ENCODE measurements at places on chromosomes 1 and 21.
A peak's percentile ranks its signal among the peaks of the same experiment; 100 is the strongest.

DNA sequence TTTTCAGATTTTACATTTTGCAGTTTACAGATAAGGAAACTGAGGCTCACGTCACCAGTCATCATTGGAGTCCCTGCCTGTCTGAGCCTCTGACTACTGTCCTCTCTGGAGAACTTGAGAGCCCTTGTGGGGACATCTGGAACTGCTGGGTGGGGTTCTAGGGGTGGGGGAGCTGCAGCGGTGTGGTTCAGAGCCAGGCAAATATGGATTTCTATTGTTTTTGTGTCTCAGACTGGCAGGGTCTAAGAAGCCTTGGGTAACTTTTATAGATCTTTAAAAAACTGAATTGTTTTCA, 46.9 kb downstream of the IER5 start:
- DNase-seq, result no peak

DNA sequence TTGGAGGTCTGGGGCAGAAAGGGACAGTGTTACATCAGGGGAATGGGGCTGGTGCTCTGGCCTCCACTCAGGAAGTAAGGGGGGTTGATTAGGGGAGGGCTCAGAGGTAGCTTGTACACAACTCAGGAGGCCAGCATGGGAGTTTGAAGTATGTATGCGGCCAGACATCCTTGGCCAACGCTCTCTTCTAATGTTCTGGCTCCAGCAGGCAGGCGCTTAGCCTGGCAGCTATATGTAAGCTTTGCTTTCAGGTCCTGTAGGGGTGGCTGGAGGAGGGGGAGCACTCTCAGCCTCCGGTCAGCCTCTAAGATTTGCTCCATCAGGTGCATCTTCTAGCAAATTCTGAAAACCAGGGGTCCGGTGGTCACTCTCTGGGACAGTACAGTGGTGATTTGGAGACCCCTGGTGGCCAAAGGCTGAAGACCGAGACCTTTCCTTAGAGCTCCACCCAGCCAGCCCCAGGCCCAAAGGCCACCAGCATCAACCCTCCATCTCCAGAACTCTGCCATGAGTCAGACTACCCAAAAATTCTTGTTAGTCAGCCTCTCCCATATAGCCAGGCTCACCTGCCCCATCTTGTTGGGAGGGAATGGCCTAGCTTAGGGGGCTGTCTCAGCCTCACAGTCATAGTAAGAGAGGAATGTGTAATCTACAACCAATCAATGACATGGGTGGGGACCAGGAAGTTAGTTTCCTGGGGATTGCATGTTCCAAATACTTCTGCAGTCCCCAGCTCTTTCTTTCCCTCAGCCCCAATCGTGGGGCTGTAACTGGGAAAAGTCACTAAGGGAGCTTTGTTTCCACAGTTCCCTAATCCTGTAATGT, 9.7 kb upstream of the COL8A2 start:
- peak; percentile 70 for DNase-seq

- no peak for DNase-seq
Observed at GRCh38 chr1:34778381-34778780, 2.6 kb upstream of the GJB3 start.

DNA sequence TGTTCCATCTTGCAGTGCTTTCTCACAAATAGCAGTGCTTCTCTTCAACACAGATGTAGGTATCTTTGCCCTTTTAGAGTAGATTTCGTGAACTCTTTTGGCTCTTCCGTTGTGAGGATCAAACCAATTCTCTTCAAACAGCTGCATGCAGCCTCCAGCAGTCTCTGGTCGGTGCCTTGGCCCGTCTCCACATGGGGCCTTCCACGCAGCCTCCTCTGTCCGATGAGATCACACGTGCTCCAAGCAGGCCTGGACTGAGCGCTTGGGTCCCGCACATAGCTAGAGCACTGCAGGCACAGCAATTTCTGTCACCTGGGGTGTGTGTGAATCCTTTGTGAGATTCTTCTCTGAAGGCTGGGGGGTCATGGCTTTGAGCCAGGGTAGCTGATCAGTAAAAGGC, 82.8 kb upstream of the KCNE2 start:
- DNase-seq, result no peak

GRCh38 chr1:202710070-202711045, at the start of gene SYT2:
Gene SYT2, minus strand, starts transcription at chr1:202710454. Its CDS starts 104,682 bp downstream, at chr1:202605772.
- peak; percentile 58 for DNase-seq

GRCh38 chr1:2856066-2856390, 54.5 kb upstream of the TTC34 start:
- DNase-seq, result no peak

DNA sequence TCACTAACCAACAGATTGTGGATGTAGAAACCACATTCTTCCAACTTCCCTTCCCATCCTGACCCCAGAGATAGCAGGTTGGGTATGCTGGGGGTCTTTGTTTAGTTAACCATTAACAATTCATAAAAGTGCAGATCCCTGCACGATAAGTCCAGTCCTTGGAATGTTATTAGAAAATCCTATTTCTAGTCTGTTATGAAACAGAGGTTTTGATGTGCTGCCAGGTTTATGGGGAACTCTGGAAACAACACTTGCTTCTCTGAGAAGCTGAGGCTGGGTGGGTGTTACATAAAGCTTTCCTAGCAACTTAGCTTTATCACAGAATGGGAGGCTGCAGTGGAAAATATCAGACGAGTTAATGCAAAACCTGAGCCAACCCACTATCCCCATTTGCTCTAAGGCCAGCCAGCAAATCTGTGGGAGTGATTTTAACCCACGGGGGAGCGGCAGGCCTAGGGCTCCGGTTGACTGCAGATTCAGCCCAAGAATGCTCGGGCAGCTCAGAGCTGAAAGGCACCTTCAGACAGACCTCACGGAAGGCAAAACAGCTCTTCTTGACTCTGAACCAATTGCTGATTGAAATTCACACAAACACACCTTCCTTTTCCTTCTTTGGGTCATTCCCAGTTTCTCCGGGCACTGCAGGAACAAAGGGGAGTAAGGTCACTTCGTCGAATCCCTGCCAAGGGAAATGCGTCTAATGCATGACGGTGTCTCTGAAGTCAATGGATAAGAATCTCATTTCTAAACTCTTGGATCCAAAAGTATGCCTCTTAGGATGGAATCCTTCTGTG, 111.7 kb upstream of the IRF2BP2 start:
- no peak for DNase-seq

- DNase-seq, result no peak
Observed at GRCh38 chr1:36514501-36514900, 31.8 kb upstream of the CSF3R start.

DNA sequence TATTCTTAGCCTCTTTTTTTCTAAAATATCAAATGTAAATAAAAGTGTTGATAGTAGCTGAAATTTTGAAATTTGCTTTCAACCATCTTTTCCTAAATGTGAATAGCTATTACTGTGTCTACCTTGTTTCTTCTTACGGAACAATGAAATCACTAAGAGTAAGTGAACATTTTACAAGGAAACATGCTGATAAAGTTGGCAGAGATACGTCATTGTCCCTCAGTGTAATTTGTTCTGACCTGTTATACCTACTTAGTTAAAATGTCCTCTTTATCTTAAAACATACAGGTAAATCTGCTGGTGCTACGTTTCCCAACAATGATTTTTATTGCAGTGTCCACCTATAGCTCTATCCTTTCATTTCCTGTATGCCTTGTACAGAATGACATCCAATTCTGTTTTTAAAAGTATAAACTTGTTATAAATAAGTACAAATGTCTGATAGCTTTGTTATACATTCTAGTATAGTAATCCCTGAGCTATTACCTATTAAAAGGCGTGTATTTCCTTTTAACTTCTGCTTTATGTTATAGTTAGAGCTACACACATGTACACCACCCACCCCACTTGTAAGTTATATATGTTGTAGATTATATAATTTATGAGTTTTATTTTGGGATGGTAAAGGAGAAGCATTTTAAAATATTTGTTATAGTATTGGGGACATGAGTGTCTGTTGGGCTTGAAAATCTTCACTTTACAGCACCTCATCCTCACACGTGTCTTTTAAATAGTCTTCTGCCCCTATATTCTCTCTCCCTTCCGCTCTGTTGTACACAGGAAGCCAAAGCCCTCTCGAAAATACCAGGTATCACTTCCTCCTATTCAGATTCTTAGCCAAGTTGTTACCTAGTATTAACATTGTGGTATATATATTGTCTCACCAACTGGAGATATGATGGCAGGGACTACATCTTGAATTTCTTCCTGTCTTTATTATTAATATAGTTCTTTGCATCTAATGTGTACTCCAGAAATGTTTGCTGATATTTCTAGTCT, 25.2 kb downstream of the LAMC1 start:
- no peak for DNase-seq

- no peak for DNase-seq
Observed at GRCh38 chr1:67652800-67653199, 32.2 kb upstream of the GADD45A start.

GRCh38 chr1:184193451-184193850, 141.9 kb downstream of the TSEN15 start:
- no peak for DNase-seq

DNA sequence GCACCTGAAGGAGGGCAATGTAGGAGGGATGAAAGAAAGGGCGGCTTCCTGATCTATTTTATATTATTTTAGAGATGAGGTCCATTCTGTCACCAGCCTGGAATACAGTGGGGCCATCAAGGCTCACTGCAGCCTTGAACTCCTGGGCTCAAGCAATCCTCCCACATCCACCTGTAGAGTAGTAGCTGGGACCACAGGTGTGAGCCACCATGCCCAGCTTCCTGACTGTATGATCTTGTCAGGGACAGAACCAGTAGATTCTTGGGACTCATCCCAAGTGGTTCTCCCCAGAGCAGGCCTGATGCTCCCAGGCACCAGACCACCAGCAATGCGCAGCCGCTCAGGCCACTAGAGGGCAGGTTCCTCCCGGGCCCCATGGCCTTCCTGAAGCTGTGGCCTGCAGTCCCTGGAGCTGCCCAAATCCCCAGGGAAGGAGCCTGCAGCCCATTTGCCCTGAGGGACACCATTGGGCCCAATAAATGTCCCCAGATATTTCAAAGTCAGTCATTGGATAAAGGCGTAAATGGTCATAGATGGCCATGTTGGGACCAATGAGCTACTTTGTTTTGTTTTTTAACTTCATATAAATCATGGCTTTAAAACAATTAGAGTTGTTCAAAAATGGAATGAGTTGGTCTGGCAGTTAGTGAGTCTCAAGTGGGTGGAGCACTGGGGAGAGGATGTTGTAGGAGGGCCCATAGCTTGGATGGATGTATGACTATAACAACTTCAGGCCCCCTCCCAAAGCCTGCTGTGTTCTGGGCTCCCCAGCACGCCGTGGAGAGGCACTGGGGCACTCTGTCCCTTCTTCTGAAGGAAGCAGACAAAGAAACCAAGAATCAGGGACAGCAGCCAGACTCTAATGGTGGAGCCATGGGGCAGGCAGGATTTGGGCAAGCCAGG, 44.7 kb upstream of the GOLT1A start:
- DNase-seq, result peak; percentile 68

DNA sequence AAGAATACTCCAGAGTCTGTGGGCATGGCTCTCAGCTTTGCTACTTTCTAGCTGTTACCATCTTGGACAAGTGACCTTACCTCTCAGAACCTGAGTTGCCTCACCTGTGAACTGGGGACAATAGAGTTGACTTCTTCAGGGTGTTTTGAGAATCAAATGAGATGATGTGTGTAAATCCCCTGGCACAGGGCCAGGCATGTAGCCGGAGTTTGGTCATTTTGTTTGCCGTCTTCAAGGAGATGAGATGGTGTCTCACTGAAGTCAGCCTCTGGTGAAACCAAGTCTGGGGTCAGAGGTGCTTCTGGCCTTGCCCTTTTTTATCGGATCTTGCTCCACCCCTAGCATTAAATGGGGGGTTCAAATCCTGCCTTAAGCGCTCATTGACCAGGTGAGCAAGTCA, 149.2 kb upstream of the TMEM51 start:
- no peak for DNase-seq

- no peak for DNase-seq
Observed at GRCh38 chr1:227155688-227156087, 162.6 kb downstream of the CDC42BPA start.

- peak; percentile 43 for DNase-seq
Observed at GRCh38 chr1:173255214-173255813, 48.2 kb upstream of the TNFSF4 start.

All from NT2/D1 (cell line).